ENCODE measurements at places on chromosomes 5 and 9.
A peak's percentile ranks its signal among the peaks of the same experiment; 100 is the strongest.

DNA sequence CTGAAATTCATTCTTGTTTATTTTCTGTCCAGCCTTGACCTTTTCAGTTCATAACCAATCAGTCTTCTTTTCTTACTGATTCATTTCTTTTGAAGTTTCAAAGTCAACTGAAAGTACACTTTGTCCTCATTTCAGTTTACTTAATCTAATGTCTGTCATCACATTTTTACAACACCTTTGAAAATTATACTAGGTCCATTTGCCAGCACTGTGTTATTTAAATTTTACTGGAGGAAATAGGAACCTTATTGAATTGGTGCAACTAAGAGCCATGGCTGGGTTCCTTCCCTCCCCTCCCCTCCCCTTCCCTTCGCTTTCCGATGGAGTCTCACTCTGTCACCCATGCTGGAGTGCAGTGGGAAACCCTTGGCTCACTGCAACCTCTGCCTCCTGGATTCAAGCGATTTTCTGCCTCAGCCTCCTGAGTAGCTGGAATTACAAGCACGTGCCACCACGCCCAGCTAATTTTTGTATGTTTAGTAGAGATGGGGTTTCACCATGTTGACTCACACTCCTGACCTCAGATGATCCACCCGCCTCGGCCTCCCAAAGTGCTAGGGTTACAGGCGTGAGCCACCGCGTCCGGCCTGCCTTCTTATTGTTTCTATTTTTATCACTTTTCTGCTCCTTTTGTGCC lies 6.3 kb downstream of the RMI1 start:
- peak; percentile 38 for DNase-seq

- no peak for DNase-seq
Measured at GRCh38 chr5:158770506-158770905, 329.2 kb downstream of the EBF1 start.

- DNase-seq = no peak
Measured at GRCh38 chr5:95858023-95858461, 35.5 kb upstream of the GLRX start.

DNA sequence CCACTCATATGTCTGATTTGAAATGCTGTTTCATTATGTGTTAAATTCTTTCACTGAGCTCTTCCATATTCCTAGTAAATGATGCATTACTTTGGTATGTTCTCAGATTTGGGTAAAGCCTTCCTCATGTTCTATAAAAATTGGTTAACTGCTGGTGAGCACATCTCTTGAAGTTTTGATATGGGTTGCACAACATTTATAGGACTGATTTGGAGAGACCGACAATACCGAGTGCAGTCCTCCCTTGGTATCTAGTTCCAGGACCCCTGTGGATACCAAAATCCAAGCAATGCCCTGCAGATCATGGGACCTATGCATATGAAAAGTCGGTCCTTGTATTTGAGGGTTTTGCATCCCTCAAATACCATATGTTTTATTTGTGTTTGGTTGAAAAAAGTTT lies 37.8 kb downstream of the WDR36 start:
- no peak for DNase-seq

DNA sequence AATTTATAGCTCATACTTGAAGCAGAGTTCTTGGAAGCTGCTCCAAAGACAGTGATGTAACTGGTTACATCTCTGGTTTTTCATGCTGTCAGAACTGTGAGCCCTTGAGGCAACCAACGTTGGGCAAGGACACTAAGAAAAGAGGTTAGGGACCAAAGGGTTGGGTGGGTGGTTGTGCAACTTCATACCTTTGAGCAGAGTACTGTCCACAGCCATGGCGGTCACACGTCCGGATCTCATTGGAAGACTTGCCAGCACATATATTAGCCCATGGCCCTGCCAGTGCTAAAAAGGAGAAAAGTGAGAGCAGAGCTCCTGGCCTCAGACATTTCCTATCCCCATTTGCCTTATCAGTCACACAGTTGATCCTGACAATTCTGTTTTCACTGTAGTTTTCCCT lies 2.1 kb downstream of the LECT2 start:
- DNase-seq = no peak

DNA sequence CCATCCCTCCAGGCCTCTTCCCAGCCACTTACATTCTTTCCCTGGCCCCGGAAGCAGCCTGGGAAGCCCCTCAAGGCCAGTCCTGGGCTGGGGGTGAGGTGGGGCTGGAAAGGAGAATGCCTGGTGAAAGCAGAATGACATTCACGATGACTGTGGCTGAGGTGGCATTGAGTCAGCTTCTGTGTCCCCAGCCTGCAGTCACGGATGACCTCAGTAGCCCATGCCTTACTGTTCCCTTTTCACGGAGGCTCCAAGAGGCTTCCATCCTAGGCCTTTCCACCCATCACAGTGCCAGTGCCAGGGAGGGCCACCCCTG lies 2.7 kb downstream of the PRDM12 start:
- DNase-seq = no peak

GRCh38 chr9:137311171-137311985 lies 9.3 kb upstream of the NRARP start:
- DNase-seq = peak; percentile 37

- DNase-seq = no peak
Measured at GRCh38 chr5:149799119-149799623, 69.1 kb downstream of the PPARGC1B start.

GRCh38 chr9:95055851-95056551 lies 261.5 kb downstream of the FANCC start:
- DNase-seq = no peak

GRCh38 chr9:118401546-118401945 lies 697.3 kb downstream of the TLR4 start:
- no peak for DNase-seq

- DNase-seq = no peak
Measured at GRCh38 chr5:134837530-134838181, 8.1 kb upstream of the C5orf24 start.

DNA sequence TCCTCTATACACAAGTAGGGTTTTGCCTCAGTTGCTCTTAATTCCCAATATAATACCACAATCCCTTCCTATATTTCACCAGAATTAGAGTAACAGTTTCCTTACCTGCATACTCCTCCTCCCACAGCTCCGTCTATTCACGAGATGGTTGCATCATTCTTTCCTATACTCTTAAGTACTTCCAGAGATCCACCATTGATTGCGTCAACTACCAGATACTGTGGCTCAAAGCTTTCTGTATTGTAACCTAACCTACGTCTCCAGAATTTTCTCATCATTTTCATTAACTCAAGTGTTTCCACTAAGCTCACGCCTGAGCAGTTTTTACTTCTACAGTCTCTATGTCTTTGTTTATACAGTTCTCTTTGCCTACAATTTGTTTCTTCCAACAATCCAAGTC lies 31.2 kb upstream of the MINAR2 start:
- DNase-seq = no peak

GRCh38 chr9:99632349-99633038 lies 189.2 kb upstream of the NR4A3 start:
- no peak for DNase-seq

GRCh38 chr5:133155326-133155969 lies 103.6 kb downstream of the HSPA4 start:
- no peak for DNase-seq

DNA sequence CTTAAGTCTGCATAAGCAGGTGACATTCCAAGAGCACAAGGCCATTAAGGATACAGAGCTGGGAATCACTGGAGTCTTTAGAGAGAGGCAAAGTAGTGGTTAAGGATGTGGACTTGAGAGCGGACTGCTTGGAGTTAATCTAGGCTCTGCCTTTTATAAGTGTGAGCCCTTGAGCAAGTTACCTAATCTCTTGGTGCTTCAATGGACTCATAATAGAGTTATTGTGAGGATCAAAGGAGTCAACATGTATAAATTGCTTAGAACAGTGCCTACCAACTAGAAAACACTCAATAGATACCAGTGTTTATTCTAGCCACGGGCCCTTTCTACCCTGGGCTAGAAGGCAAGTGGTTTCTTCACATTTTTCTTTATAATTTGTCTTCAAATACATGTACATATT lies 819.4 kb downstream of the NR2F1-AS1 start:
- no peak for DNase-seq

DNA sequence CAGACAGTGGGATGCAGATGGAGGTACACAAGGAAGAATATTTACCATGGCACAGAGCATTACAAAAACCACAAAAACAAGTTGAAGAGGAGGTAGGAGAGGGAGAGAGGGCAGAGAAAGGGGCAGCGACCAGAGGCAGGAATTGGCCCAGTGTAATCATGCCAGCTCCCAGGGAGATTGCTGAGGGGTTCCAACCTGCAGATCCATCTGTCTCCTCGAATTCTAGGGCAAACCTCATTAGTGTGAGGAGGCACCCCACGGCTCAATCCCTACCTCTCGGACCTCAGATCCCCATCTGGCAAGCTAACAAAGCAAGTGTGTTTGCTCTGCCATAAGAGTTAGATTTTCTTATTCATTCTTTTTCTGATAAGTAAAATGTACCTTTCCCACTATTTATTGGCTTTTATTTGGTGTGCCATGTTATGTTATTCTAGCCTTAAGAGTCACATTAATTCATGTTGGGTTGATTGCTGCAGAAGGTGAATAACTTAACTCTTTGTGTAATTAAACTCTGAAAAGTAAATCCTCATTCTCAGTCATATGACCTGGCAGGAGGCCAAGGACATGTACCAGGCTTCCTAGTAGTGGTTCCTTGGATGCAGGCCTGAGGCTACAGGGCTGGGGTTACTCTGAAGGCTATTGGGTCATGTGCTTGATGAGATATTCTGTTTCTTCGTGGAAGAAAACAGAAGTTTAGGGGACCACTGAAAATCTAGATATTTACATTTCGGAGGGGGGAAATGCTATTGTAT lies 315.2 kb upstream of the ATP10B start:
- DNase-seq = no peak

- peak; percentile 41 for DNase-seq
Measured at GRCh38 chr5:180494510-180495181, 467 bp downstream of the CNOT6 start.

DNA sequence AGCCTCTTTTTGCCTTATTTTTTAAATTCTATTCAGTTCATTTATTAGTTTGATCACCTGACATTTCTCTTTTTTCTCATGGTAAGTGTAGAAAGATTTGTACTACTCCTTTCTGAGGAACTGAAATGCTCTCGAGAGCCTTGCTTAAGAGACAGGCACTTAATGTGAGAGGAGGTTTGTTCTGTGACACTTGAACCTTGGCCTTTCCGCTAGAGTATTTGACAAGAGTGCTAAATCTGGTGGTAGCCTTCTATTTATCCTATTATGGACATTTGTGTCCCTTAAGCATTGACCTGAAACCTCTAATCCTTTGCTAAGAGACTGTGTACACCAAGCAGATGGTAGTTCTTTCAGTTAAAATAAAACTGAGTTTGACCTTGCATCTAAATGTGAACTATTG lies 805.0 kb upstream of the PTPRD start:
- no peak for DNase-seq

DNA sequence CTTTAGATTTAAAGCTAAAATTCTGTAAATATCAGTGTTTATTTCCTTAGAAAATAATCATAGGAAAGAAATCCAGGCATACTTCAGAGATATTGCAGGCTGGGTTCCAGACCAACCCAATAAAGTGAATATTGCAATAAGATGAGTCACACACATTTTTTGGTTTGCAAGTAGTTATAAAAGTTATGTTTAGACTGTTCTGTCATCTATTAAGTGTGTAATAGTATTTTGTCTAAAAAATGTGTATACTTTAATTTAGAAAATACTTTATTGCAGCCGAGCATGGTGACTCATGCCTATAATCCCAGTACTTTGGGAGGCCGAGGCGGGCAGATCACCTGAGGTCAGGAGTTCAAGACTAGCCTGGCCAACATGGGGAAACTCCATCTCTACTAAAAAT lies 6.9 kb upstream of the RIC1 start:
- no peak for DNase-seq

DNA sequence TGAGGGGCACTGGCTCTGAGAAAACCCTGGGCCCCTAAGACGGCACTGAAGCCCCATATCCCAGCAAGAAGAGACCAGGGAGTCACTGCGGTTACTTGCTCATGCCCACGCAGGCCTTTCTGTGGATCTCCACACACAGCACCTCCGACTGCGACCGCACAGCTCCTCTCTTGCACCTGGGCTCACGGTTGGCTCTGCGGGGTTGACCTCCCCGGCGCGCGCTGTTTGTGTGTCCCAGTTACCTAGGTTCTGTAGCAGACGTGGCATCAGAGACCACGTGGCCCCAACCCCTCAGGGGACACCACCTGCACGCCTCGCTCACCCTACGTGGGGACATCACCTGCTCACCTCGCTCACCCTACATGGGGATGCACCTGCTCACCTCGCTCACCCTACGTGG lies 12.7 kb downstream of the LPCAT1 start:
- DNase-seq = peak; percentile 8
